ENCODE measurements at places on chromosomes 11 and 22.

DNA sequence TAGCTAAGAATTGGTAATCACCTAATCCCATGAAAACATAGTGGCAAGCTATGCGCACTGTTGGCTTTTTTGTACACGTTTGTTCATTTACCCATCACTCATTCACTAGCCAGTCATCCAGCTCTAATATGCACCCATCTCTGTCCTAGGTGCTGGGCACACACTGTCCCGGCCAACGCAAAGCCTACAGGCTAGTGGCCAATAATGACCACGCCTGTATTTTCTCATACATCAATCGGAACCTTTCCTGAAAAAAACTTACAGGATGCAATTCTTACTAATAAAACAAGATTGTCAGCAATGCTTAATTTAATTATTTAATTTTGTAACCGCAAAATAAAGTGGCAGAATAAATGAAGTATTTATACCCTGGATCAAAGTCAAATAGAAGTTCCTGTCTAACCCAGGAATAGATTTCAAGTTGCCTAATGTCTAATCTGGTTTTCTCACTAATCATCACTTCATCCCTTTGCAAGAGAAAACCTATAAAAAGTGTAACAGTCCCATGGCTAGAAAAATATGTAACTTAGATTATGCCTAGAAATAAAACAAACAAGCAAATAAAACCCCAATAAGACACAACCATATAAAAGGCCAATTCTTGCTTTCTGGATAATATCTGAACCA lies 143.3 kb upstream of the BLID start:
- no peak for DNase-seq

GRCh38 chr11:118895093-118896039 lies 11.7 kb downstream of the CXCR5 start:
- DNase-seq, result peak; percentile 10

DNA sequence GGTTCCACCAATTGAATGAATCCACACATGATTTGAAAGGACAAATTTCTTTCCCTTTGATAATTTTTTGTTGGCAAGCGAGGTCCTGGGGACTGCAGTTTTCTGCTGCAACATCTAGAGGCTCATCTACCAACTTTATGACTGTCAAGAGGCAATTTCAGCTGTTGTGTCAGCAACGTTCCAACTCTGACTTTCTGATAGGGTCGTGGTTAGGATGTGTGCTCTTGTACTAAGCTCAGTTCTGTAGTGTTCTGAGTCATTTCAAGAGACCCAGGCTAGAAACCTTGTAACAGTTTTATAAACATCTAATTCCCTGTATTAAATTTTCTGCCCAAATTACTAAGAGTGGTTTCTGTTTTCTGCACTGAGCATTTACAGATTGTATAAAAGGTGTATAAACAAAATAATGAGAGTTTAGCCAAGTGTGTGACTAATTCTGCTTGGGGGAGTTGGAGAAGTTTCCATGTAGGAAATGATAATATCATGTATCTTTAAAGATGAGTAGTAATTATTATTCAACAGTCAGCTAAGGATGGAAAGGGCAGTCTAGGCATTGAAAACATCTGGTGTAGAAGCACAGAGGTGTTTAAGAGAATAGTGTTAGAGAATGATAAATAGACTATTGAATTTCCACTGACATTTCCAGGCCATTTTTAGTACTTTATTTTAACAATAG lies 72.2 kb downstream of the RBMXL2 start:
- no peak for DNase-seq

DNA sequence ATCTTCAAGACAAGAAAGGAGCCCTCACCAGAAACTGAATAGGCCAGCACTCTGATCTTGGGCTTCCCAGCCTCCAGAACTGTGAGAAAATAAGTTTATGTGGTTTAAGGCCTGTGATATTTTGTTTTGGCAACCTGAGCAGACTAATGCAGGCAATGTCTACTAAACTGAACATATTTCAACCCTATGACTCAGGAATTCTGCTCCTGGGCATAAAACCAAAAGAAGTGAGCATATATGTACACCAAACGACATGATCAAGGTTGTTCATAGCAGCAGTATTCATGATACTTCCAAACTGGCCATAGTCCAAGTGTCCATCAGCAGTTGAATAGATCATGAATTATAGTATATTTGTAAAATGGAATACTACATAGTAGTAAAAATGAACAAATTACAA lies 29.0 kb downstream of the CSNK2A3 start:
- DNase-seq, result no peak

- DNase-seq, result peak; percentile 68
These were observed 4.0 kb downstream of the DAGLA start for GRCh38 chr11:61683961-61684869.

GRCh38 chr11:44883277-44883676 lies 67.4 kb downstream of the TP53I11 start:
- DNase-seq, result no peak

DNA sequence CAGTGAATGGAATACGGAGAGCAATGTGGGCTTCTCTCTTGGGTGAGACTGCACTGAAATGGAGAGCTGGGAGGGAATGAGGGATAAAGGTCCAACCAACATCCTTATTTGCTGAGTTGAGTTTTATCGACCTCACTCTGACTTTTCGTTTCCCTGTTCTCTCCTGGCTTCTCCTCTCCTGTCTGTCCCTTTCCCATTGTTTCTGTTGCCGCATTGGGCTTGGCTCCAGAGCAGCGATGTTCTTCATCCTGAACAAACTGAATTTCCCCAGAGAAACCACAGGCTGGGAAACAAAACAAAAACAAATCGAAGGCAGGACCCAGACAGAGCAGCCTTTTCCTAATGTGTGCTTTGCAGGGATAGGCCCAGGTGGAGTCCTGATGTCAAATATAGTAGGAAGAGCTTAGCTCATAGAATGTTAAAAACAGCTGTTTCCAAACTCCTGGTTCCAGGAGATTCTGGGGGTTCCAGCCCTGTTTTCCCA lies 30.0 kb downstream of the MOV10L1 start:
- DNase-seq, result no peak

GRCh38 chr11:57903441-57904123 lies 120.1 kb upstream of the OR9Q1 start:
- no peak for DNase-seq

DNA sequence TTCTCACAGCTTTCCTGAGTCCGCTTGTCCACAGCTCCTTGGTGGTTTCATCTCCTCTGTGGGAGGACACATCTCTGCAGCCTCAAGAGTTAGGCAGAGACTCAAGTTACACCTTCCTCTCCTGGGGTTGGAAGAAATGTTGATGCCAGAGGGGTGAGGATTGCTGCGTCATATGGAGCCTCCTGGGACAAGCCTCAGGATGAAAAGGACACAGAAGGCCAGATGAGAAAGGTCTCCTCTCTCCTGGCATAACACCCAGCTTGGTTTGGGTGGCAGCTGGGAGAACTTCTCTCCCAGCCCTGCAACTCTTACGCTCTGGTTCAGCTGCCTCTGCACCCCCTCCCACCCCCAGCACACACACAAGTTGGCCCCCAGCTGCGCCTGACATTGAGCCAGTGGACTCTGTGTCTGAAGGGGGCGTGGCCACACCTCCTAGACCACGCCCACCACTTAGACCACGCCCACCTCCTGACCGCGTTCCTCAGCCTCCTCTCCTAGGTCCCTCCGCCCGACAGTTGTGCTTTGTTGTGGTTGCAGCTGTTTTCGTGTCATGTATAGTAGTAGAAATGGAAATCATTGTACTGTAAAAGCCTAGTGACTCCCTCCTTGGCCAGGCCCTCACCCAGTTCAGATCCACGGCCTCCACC lies 11.7 kb downstream of the RASD2 start:
- no peak for DNase-seq

- DNase-seq, result no peak
These were observed 16.9 kb upstream of the TMPRSS6 start for GRCh38 chr22:37126383-37126782.

- DNase-seq, result no peak
These were observed 184.9 kb downstream of the SNX19 start for GRCh38 chr11:130731401-130731800.

- peak; percentile 90 for DNase-seq
These were observed 167.8 kb upstream of the NARS2 start for GRCh38 chr11:78742430-78742829.

- no peak for DNase-seq
These were observed 618.7 kb upstream of the CADM1 start for GRCh38 chr11:116122697-116123472.

- DNase-seq, result no peak
These were observed 7.0 kb upstream of the NEFH start for GRCh38 chr22:29473001-29473400.

- no peak for DNase-seq
These were observed 922 bp downstream of the CRACR2B start for GRCh38 chr11:828506-829175.

DNA sequence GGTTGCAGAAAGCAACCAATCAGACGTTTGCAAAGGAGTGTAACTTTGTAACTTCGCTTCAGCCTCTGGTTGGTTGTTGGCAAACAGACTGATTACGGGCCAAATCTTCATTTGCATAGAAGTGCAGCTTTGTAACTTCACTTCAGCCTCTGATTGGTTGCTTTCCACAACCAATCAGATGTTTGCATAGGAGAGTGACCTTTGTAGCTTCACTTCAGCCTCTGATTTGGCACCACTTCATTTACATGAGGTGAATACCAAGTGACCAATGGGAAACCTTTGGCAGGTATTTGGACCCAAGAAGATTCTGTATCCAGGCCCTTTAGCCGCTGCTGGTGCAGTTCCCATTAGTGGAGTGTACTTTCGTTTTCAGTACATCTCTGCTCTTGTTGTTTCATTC lies 16.0 kb downstream of the USP47 start:
- no peak for DNase-seq

DNA sequence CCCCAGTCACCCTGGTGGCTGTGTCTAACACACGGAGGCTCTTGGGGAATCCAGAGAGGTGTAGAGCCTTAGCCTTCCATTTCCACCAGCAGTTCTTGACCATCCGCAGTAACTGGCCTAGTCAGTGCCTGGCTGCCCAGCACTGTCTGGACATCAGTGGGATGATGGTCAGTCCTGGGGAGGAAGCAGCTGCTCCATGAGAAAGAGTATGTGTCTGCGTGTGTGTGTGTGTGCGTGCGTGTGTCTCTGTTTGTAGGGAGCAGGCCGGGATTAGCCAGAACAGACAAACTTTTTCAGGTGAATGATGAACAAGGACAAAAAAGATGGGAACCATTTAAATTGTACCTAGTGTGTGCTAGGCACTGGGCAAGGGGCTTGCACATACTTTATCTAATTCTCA lies 109.3 kb upstream of the SYT13 start:
- no peak for DNase-seq

DNA sequence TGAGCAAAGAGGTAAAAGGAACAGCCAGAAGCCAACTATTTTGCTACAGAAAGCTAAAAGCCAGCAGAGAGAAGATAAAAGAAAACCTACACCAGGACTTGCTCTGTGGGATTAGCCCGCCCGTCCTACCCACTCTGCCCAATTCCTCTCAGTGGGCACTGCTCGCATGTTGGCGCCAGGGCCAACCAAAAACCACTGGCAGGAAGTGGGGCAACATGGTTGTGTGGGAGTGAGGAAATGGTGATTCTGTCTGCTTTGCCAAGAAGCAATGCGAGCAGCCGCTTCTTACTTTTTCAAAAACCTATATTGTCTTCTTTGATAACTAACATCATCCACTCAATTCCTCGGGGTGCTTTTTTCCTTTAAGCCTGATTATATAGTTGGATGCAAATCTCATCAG lies 14.2 kb upstream of the APOA1 start:
- DNase-seq, result no peak
